CD4-positive, alpha-beta T cell treated with Interleukin-12 subunit alpha and Interleukin-12 subunit beta, for 1 hour (primary cell): ENCODE measurements at places on chromosomes 12 and 14.

- DNase-seq = no peak
Measured at GRCh38 chr12:43273467-43273866, 278.5 kb downstream of the ADAMTS20 start.

DNA sequence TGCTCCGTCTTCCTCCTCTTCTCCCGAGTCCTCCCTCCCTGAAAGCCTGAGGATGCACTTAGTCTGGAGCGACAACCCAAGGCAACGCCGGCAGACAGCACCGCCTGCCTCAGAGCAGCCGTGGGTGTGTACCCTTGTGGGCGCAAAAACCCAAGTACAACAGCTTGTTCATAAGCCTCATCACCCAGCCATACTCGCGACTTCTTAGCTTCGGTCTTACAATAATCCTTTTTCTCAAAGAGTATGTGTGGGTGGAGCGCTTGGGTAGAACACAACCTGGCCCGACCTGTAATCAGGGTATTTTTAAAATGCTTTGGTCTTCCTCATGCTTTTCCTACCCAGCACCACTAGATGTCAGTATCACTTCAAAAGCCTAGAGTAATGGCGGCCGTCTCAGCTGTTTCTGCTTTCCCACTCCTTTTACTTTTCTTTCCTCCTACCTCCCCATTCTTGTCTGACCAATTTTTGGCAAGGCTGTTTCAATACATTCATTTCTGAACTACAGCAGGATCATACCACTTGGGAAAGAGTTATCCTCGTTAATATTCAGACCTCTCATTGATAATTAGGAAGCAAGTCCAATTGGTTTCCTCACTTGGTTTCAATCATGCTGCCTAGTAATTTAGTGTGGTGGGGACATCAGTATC, 198.9 kb downstream of the EPS8 start:
- DNase-seq = peak; percentile 71

DNA sequence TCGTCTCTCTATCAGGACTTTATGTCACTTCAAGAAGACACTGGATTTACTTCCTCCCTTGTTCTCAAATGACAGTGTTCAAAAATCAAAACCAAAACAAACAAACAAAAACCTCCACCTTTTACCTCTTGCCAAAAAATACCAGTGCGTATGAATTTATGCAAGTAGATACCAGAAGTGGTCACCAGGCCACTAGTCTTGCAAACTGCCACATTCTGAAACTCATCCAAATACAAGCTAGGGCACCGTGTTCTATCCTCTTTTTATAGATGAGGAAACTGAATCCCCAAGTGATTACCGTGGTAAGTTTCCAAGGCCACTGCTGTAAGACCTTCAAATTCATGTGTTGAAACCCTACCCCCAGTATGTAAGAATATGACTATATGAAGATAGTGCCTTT, 343.9 kb upstream of the KITLG start:
- DNase-seq = no peak

- DNase-seq = no peak
Measured at GRCh38 chr14:69595336-69595735, 16.1 kb upstream of the SUSD6 start.

DNA sequence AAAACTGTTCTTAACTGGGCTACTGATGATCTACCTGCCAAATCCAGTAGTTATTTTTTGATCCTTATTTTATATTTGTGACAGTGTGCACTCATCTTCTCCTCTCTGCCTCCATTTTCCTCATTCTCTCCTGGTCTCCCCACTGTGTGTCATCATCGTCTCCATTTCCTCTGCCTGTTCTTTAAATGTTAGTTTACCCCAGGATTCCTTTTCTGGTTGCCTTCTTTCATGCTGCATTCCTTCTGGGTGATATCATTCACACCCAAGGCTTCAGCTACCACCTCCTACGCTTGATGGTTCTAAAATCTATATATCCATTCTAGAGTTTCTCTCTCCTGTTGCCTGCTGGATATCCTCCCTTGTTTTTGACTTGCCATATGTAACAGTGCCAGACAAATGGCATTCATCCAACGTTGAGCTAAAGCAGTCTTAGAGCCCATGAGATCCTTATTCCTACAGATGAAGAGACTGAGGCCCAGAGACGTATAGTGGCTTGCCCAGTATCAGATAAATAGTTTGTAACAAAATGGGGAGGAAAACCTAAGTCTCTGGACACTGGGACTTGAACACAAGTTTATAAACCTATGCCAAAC, 109.5 kb downstream of the DIP2B start:
- no peak for DNase-seq

DNA sequence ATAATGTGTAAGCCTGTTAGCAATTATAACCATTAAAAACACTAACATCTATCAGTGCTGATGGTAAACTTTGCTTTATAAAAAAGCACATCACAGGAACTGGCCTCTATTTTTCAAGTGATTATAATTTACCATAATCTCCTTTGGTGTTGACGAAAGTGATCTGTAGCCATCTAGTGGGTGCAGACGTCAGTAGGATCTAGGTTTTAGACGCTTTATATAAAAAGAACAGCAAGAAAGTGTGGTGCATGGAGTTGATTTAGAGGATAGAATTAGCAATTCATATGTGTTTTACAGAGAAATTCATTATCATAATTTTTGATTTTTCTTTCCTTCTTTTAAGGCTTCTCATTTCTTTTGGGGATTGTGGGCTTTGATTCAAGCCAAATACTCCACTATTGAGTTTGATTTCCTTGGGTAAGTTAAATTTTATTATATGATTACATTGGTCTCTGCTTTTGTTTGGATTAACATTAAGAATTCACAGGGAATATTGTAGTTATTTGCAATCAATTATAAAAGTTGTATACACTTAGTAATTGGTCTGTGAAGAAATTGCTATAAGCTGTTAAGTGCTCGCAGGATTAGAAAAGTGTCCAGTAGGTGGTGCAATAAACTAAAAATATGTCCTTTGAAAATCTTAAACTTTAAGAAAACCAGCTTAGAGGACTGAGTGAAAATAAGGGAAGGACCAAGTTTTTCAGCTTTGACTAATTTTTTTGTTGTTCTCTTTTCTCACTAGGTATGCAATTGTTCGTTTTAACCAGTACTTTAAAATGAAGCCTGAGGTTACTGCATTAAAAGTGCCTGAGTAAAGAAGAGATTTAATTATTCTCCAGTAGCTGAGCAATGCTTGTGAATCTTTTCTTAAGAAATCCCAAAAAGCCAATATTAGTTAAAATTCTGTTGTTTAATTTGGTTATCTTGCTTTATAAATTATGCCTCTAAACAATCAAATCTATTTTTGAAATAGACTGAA, 59.5 kb downstream of the ETNK1 start:
- peak; percentile 35 for DNase-seq

DNA sequence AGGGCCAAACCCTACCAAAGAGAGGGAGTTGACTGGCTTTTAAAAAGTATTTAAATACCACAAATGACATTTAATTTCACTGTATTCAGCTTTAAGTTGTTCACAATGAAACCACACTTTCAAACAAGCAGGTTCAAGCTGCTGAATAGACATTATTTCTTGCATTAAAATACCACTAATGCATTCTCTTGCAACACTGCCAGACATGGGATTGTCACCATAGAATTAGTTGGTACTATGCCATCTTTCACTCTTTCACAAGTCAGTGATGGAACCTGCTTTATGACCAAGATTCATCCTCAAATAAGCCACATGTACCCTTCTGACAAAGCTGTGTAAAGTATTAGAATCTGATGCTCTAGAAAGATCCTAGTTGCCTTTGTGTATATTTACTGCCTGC, 239.4 kb downstream of the PAWR start:
- no peak for DNase-seq

- DNase-seq = no peak
Measured at GRCh38 chr12:6041891-6042290, 82.6 kb downstream of the VWF start.

- DNase-seq = no peak
Measured at GRCh38 chr14:97442363-97442762, 645.2 kb downstream of the VRK1 start.

DNA sequence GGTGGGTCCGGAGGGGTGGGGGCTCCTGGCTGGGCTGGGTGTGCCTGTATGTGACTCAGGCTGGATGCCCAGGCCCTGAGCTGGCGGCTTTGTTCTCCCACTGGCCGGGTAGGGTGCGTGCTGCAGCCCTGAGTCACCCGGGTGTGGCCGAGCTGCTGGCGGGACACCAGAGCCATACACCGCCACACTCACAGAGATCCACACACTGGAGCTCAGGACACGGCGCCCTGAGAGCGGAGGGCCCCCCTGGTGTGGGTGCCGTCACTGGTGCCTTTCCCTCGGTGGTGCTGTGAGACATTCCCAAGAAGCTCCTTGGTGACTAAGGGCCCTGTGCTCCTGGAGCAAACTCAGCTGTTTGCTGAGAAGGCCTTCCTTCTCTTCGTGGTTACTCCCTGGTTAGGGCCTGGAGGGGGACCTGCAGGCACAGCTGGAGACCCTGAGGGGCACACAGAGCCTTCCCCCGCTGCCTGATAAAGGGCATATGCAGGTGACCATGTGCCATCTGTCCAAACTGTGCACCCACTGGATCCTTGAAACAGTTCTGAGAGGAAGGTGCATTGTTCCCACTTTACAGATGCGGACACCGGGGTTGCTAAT, 44.3 kb downstream of the KRT80 start:
- DNase-seq = no peak

DNA sequence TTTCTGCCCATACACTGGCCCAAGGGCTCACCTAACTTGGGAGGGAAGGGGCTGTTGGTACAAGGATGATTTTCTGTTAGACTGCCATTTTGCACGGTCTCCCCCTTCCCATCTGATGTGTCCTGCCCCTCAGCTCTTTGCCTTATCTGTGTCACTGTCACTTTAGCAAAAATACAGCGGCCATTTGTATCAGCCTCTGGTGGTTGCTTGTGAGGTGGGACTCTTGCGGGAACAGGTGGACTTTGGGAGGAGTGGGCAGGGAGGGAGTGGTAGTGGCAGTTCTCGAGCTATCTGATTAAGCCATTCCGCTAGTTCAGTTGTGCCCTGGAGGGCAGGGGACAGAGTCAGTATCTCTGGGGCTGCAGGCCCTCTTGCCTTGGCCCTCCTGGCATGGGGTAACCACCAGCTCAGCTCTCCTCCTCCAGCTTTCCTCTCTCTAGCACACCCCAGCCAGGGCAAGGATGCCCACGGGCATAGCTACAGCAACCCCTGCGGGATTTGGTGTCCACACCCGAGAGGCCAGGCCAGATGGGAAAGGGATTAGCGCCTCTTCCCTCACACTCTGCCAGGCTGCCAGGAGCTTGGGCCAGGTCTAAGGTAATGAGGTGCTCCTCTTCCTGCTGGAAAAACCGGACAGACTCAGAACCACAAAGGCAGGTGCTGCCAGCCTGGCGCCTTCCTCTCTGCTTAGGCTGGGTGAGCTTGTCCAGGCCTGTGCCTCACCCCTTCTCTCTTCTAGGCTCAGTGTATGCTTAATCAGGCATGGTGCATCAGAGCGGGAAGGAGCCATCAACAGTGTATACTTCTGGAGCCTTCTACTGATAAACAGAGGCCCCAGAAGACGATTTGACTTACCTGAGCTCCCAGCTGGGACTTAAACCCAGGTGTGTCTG, 8.7 kb downstream of the SLC48A1 start:
- DNase-seq = no peak
